ENCODE measurements at places on chromosomes 5 and 9.

- no peak for DNase-seq
Measured at GRCh38 chr9:69044240-69045219, 9.0 kb downstream of the FXN start.

DNA sequence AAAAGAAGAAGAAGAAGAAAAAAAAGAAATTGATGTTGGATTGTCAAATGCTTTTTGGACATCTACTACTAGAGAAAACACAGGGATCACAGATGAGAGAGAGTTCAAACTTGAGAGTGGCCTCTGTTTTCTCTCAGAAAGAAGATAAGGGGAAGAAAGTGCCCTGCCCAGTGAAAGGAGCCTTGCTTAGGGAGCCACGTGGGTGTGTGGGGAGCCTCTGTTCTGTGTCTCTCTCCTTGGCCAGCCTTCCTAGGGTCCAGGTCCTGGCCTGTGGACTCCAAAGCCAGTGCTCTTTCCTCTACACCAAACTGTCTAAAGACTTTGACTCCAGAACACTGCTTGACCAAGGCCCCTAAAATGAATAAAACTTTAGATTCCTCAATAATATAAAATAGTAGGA is 22.0 kb upstream of the COL15A1 start:
- DNase-seq: no peak

- DNase-seq: no peak
Measured at GRCh38 chr5:139019880-139020279, 144.7 kb upstream of the LRRTM2 start.

DNA sequence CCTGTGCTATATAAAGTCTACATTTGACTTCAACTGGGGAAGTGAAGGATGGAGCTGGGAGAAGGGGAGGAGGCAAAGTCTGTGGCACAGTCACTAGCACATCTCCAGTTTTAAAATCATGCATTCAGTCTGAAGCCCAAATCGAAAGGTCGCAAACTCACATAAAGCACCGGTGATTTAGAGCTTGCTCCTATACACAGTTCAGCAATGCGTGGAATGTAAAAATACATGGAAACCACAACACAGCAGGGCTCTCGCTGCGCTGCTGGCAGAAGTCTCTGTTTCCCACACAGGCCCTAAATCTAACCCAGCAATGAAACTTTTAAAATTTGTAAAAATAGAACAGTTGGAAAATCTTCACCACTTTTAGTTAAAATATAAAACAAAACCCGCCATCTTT is 68.2 kb downstream of the EBF1 start:
- DNase-seq: no peak

- DNase-seq: no peak
Measured at GRCh38 chr5:155082401-155082800, 68.8 kb downstream of the KIF4B start.

GRCh38 chr5:43941806-43942205 is 338.8 kb downstream of the NNT start:
- DNase-seq: no peak

- DNase-seq: no peak
Measured at GRCh38 chr5:164054461-164054860, 549.0 kb downstream of the MAT2B start.

DNA sequence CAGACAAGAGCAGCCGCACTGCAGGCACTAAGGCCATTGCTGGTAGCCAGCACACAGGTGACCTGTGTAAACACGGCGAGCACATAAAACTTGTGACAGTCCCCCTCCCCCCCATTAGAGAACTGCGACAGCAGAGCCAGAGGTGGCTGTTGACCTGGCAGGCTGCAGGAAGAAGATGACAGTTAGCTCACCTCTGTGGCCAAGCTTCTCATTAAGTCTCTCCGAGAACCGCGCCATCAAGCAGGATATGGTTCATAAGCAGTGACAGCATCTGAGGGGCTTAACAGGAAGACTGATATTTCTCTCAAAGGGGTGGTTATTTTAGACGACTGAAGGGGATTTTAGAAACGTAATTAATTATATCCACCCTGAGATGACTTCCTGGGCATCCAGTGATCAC is 5.2 kb downstream of the SURF4 start:
- no peak for DNase-seq

GRCh38 chr9:82206490-82206889 is 217.9 kb downstream of the SPATA31D1 start:
- no peak for DNase-seq

- no peak for DNase-seq
Measured at GRCh38 chr9:81666123-81666522, 23.2 kb downstream of the TLE1 start.

GRCh38 chr5:1912951-1913565 is 30.3 kb upstream of the IRX4 start:
- DNase-seq: no peak

GRCh38 chr5:1437226-1437829 is 7.9 kb downstream of the SLC6A3 start:
- no peak for DNase-seq

GRCh38 chr5:64807520-64807919 is 38.8 kb downstream of the CWC27 start:
- no peak for DNase-seq

GRCh38 chr9:109251080-109251775 is 69.6 kb downstream of the EPB41L4B start:
- no peak for DNase-seq

DNA sequence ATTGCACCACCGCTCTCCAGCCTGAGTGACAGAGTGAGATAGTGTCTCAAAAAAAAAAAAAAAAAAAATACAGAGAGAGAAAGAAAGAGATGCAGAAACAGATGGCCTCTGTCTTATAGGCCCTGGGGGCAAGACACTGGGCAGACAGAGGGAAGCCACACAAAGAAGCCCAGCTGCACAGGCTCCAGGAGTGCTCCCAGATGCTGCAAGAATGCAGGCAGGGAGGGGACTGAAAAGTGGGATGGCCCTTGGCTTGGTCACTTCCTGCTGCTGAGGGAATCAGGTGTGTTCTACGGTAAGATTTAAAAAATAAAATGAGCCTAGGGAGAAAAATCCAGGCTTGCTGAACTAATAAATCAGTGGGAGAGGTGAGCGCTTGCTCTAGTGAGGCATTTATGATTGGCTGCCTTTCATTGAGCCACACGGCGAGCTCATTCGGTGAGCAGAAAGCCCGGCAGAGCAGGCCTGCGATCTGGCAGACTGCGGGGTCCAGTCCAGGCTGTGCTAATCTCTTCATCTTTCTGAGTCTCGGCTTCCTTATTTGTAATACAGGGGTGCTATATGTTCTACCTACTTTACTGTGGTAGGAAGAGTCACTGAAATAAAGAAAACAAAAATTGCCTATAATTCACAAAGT is 80.6 kb downstream of the RAD23B start:
- no peak for DNase-seq

DNA sequence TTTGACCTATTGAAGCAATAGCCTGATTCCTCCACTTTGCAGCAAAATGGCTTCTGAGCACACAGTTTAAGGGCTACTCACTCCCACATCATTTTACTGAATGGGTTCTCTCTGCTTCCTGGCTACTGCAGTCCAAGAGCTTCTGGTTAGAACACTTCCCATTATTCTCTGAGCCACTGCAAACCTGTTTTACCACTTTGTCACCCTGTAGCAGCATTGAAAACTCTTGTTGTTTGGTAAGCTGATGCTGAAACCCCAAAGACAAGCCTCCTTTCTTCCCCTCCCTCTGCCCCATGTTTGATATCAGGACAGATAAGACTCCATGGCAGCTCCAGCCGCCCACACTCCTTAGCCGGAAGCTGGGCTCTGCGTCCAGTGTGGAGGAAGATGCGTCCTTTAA is 84.4 kb upstream of the RARS1 start:
- no peak for DNase-seq

GRCh38 chr5:11822598-11822997 is 81.6 kb downstream of the CTNND2 start:
- no peak for DNase-seq

GRCh38 chr9:132162764-132163456 is 1.1 kb downstream of the NTNG2 start:
- DNase-seq: no peak

GRCh38 chr5:91977579-91977978 is 594.5 kb upstream of the ARRDC3 start:
- no peak for DNase-seq

GRCh38 chr9:131891598-131891997 is 151.7 kb upstream of the RAPGEF1 start:
- no peak for DNase-seq

DNA sequence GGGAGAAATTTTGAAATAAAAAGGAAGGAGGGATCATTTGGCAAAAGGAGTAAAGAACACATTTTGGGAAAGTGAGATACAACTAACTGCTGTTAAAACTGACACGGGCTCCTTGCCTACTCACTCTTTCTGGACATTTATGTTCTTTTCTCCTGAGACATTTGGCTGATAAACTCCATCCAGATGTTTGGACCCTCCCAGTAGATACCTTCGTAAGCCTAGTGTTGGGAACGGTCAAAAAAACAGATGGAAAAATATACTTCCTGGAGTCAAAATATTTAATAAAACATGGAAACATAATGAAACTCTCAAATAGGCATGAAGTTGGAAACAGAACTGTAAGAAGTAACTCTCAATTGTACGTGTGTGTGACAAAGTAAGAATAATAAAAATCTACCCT is 360.1 kb upstream of the RIOK2 start:
- DNase-seq: no peak

DNA sequence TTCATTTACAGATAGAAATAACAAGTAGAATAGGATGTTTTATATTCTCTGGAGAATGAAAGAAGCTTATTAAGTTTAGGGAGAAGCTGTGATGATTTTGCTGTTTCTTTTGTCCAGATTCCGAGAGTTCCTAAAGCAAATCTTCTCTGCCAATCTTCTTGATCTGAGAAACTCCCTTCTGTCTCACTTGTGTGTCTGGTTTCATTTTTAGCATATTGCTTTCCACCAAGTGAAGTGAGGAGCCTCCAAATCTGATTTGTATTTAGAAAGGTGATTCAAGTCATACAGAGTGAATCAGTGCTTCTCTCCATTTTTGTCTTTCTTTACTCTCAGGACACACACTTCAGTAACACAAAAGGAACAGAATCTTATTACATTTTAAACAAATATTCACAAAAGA is 48.4 kb downstream of the STX17 start:
- no peak for DNase-seq

- no peak for DNase-seq
Measured at GRCh38 chr5:131264451-131265099, 722 bp downstream of the CDC42SE2 start.

- no peak for DNase-seq
Measured at GRCh38 chr5:179044765-179045164, 15.4 kb upstream of the ZNF354C start.

DNA sequence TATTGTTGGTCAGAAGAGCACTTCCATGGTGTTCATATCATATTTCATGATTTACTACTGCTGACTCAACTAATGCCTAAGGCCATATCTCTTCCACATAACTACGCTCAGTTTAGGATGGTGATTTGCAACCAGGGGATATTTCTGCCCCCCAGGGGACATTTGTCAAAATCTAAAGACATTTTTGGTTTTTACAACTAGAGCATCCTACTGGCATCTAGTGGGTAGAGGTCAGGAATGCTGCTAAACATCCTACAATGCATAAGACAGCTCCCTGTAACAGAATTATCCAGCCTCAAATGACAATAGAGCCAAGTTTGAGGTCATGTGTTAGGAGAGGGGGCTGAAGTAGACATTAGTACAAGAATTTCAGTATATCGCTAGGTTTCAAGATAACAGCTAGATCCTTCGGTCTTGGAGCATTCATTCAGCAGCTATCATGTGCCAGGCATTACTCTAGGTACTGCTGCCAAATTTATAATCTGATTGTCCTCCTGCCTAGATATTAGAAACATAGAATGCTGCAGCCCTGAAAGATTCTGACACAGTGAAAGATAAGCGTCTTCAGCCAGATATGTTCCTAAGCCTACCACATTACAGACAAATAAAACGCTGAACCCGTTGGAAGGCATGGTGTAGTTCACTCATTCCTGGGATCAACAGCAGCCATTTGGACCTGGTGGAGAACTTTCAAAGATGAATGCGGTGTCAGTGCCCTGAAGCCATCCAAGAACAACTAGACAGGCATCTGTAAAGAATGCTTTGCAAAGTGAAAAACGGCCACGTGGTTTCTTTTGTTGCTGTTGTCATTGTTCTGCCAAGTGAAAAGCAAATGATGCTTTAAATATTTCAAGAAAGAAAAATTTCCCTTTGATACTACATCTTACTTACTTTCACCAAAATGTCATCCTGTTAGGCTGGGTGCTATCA is 55.5 kb upstream of the FST start:
- no peak for DNase-seq

- no peak for DNase-seq
Measured at GRCh38 chr5:66796305-66797292, 200.4 kb downstream of the MAST4 start.

DNA sequence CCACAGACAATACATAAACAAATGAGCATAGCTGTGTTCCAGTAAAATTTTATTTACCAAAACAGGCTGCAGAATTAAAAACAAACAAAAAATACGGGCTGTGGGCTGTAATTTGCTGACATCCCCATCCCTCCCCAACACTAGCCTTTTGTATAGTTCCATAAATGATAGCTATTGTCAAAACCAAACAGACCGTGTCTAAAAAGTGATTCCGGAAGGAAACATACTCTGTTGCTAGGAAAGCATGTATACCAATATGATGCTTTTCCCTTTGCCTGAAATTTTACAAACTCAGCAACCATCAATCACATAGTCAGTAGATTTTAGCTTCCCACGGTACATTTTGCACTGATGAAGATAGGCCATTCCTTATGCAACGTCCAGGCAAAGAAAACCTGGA is 80.0 kb downstream of the TMEM215 start:
- DNase-seq: no peak

DNA sequence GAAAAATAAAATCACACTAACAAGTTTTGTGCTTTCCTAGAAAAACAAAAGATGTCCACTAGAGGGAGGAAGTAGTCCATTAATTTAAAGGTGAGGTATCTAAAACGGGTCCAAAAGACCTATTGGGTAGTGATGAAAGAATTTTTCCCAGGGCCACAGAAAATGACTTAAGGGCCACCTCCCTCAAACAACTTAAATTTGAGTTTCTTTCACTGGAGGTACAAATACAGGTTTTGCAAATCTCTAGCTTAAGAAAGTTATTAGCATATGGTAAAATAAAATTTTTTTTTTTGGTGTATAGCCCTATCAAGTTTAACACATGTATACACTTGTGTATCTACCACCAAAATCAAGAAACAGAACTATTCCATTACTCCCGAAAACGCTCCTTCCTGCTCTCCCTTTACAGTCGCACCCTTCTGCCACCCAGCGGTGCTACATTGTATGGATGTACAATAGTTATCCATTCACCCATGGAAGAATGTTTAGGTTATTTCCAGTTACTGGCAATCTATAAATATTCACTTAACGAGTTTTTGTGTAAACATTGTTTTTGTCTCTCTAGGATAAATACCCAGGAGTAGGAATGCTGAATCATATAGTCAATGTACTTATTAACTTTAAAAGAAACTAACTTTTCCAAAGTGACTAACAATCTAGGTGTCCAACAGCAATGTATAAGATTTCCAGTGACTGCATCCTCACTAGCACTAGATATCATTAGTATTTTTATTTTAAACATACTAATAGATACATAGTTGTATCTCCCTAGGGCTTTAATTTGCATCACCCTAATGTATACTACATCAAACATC is 21.9 kb downstream of the DEPDC1B start:
- DNase-seq: peak; percentile 42
